Progenitor cell of endocrine pancreas (in vitro differentiated cells): ENCODE measurements at places on chromosomes 12 and 14. TPM values are rescaled to one million over a fixed set of nuclear protein-coding genes. Genes with fewer than 3 reads are reported as not detected.

OR4K13 gene
- not detected in 2 replicates for total RNA-seq

EXOC3L4 gene
- 28.4 and 30.8 TPM in 2 replicates for total RNA-seq

PGF gene
- 3.5 and 8.2 TPM in 2 replicates for total RNA-seq

SETD1B gene
- 27.2 and 28.6 TPM in 2 replicates for total RNA-seq

TMTC1 gene
- 18.1 and 19.2 TPM in 2 replicates for total RNA-seq

CAPZA3 gene
- 0.29 and 0.36 TPM in 2 replicates for total RNA-seq

CLEC4E gene
- not detected in 2 replicates for total RNA-seq

NDUFA9 gene
- total RNA-seq, result 136 TPM in 2 replicates

ZDHHC22 gene
- total RNA-seq, result 0.13 and 0.14 TPM in 2 replicates

PLEKHD1 gene
- 1.5 and 2.0 TPM in 2 replicates for total RNA-seq

EML1 gene
- total RNA-seq, result 34.9 and 42.6 TPM in 2 replicates

DEGS2 gene
- total RNA-seq, result 0.73 and 1.3 TPM in 2 replicates

REP15 gene
- 2.8 and 3.0 TPM in 2 replicates for total RNA-seq

NOXRED1 gene
- 1.2 and 1.8 TPM in 2 replicates for total RNA-seq

PPP1CC gene
- total RNA-seq, result 164 TPM in 2 replicates

RESF1 gene
- 270 and 287 TPM in 2 replicates for total RNA-seq

LHX5 gene
- 0.41 and 0.78 TPM in 2 replicates for total RNA-seq

HOXC10 gene
- not detected in 2 replicates for total RNA-seq

MSRB3 gene
- 1.1 and 1.5 TPM in 2 replicates for total RNA-seq

SYCP3 gene
- not detected in 2 replicates for total RNA-seq

NKX2-1 gene
- 0.80 TPM in 1 of 2 replicates, not detected in the other for total RNA-seq

BCL7A gene
- 43.7 and 49.3 TPM in 2 replicates for total RNA-seq

SLC2A3 gene
- 21.7 and 34.8 TPM in 2 replicates for total RNA-seq

HOXC5 gene
- 2.7 and 4.6 TPM in 2 replicates for total RNA-seq

CARMIL3 gene
- 4.3 and 4.9 TPM in 2 replicates for total RNA-seq

GPX2 gene
- 11.0 and 13.9 TPM in 2 replicates for total RNA-seq

AQP2 gene
- 0.29 and 1.0 TPM in 2 replicates for total RNA-seq

PCED1B gene
- 0.91 and 1.1 TPM in 2 replicates for total RNA-seq

SERPINA3 gene
- total RNA-seq, result 5.2 and 8.0 TPM in 2 replicates

FAM90A1 gene
- total RNA-seq, result 0.22 TPM in 1 of 2 replicates, not detected in the other

HHIPL1 gene
- 0.65 and 0.73 TPM in 2 replicates for total RNA-seq

WASHC4 gene
- total RNA-seq, result 50.1 and 52.7 TPM in 2 replicates

ASPG gene
- total RNA-seq, result not detected in 2 replicates

AACS gene
- 38.8 and 40.1 TPM in 2 replicates for total RNA-seq
